ENCODE measurements at places on chromosomes 2 and 18. TPM values are rescaled to one million over a fixed set of nuclear protein-coding genes. Genes with fewer than 3 reads are reported as not detected.

The SERPINB3 gene
- total RNA-seq, result not detected

The WDSUB1 gene
- 18.6 TPM for total RNA-seq

The FBXO48 gene
- 1.8 TPM for total RNA-seq

The MALL gene
- total RNA-seq, result 13.3 TPM

The NOSTRIN gene
- total RNA-seq, result 10.1 TPM

The KANSL3 gene
- total RNA-seq, result 65.5 TPM

The DYNC2LI1 gene
- 44.4 TPM for total RNA-seq

The POTEI gene
- not detected for total RNA-seq

The RAB17 gene
- 88.1 TPM for total RNA-seq

The IL36G gene
- not detected for total RNA-seq

The PASK gene
- total RNA-seq, result 27.5 TPM

The SCN1A gene
- not detected for total RNA-seq

The IL36RN gene
- total RNA-seq, result not detected

DNA sequence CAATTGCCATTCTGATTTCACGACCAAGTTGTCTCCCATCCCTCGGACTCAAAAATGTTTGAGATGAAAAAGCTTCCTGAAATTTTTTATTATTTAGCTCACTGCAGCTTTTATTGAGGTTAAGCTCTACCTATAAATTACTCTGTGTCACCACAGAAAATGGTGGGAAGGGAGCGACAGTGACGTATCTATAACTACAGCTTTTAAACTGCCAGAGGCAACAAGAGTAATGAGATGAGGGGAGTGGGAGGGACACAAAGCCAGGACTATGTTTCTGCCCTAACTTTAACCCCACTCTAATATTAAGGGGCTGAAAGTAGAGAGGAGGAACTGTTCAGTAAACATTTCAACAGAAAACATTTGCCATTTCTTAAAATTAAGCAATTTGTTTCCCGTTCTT lies 37.4 kb downstream of the SMAD2 start:
- no peak for DNase-seq

GRCh38 chr18:45228796-45229388 lies 386.4 kb upstream of the SLC14A2 start:
- no peak for DNase-seq

- DNase-seq, result peak; percentile 3
Observed at GRCh38 chr2:238523158-238524110, 96.7 kb downstream of the ASB1 start.

DNA sequence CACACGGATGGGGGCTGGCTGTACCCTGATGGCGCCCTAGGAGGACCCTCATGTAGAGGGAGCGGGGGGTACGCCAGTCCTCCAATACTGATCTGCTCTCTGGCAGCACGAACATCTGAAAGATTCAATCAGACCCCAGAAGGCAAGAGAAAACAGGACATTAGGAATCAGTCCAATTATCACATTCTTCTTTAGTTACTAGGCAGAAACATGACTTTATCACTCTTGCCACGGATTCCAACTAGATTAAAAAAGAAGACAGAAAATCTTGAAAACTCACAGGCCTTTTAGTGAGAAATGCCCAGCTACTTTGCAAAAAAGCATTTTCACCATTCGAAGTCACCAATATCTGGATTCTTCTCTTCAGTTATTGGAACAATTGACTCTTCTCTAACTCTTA lies 68.4 kb downstream of the ID2 start:
- DNase-seq, result no peak

DNA sequence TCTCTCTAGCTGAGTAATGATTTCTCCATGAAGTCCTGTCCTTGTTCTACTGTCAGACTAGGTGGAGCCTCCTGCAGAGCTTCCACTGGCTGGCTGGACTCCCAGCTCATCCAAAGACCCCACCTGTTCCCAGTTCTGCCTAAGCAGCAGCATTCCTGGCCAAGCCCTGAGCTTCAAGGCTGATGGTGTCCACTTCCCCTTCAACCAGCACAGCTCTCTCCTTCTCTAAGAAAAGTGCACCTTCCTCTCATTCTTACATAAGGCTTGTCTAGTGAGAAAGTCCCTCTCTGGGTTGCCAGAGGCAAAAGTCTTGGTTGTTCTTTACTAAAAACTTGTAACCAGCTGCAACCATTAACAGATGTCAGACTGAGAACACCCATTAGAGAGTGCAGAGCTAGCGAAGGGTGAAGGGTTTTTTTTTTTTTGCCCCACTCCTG lies 58.9 kb downstream of the CXCR4 start:
- no peak for DNase-seq

DNA sequence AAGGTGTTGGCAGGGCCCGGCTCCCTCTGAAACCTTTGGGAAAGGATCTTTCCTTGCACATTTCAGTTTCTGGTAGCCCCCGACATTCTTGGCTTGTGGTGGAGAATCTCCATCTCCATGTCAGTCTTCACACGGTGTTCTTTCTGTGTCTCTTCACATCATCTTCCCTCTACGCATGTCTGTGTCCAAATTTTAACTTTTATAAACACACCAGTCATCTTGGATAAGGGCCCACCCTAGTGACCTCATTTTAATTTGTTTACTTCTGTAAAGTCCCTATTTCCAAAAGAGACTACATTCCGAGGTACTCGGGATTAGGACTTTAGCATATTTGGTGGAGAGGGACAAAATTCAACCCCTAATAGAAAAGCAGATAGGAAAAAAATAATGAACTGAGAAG lies 138.4 kb downstream of the GALNT3 start:
- no peak for DNase-seq

DNA sequence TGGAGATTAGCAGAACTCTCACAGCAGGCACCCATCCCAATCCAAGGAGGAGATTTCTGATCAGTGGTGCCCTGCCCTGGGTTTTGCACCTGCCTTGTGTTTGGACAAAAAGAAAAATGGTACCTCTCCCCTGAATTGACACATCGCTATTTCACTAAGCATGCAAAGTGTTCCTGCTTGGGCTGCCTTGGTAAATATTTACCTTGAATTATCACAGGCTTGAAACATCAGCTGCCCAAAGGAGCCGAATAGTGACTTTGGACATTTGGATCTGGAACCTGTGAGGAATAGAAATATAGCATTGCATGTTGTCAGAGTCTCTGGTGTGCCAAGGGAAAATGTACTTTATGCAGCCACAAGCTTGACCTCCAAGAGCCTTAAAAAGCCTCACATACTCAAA lies 926.4 kb upstream of the FANCL start:
- no peak for DNase-seq

GRCh38 chr18:58727776-58728500 lies 56.7 kb downstream of the MALT1 start:
- DNase-seq, result peak; percentile 56

DNA sequence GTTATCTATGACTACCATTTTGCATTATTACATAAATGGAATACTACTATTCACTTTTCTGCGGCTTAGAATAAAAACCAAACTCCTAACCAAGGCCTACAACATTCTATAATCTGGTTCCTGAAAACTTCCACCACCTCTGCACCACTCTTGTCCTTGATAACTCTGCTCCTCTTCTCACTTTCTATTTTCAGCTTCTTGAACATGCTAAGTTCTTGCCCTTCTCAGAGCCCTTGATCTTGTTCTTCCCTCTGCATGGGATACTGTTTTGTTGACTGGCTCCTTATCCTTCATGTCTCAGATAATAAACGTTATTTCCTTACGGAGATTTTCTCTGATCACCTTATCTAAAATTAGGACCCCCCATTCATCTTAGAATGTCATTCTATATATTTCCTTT lies 65.5 kb upstream of the WDSUB1 start:
- DNase-seq, result no peak

- DNase-seq, result no peak
Observed at GRCh38 chr2:195782156-195782555, 125.1 kb downstream of the SLC39A10 start.

DNA sequence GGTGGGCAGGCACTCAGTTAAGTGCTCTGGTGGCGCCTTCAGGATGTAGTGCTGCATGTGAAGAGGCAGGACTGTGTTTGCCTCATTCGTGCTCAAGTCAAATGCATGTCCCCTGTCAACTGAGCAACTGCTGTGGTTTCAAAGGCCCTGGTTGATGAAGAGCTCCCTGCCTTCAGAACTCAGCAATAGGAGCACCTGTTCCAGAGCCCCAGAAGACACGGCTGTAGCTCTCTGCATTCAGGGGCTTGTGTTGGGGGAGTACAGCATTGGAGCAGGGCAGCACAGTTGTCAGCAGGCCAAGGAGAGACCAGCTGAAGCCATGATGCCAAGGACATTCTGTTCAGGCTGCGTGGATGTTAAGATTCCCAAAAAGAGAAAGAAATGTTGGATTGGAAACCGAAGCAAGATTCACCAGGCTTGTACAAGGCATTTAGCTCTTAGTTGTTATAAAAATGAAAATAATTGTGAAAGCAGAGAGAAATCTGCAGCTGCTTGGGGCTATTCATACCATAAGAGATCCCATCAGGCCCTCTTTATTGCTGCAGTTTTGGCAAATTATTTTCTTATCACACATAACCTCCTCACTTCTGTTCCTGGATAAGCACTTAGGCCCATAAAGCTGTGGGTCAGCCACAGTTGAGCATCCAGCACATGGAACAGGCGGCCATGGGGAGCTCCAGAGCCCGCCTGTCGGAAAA lies 252.4 kb upstream of the ZNF521 start:
- no peak for DNase-seq

DNA sequence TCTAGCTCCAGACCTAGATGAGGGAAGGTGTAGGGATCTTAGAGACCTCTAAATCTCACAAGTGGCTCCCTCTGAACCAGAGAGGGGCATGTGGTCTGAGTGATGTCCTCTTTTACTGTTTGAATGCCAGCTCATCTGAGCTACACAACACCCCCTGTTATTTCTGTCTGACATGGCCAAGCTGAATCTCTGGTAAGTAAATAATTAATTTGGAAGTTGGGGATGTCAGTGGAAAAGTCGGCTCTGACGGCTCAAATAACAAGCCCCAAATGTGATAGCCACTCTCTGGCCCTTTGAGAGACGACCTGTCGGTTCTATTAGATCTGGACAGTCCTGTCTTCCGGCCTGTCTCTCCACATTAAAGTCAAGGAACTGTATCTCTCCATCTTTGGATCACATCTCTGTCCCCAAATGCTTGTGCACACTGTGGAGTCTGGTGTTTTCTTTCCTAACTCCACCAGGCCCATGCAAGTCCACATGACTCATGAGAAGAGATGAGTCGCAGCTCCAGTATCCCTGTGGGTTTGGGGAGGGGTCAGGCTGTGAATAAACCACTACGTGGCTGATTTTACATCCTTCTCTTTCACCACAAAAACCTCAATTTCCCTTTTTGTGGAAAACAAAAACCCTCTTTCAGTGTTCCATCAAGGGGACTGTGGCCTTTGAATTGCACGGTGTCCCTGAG lies 52.5 kb downstream of the SETBP1 start:
- no peak for DNase-seq

DNA sequence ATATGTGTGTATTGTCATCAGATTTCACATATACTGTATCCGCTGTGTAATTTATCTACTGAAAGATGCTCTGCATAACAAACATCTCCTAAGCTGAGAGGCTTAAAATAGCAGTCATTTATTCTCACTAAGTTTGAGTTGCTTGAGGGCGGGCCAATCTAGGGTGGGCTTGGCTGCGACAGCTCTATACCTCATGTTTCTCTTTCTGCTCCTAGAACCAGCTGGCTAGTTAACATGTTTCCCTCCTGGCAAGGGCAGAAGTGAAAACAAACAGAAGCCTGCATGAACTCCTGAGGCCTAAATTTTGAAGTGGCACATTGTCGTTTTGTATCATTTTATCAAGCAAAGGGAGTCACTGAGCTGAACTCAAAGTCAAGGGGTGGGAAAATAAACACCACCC lies 585.0 kb upstream of the VRK2 start:
- peak; percentile 31 for DNase-seq

DNA sequence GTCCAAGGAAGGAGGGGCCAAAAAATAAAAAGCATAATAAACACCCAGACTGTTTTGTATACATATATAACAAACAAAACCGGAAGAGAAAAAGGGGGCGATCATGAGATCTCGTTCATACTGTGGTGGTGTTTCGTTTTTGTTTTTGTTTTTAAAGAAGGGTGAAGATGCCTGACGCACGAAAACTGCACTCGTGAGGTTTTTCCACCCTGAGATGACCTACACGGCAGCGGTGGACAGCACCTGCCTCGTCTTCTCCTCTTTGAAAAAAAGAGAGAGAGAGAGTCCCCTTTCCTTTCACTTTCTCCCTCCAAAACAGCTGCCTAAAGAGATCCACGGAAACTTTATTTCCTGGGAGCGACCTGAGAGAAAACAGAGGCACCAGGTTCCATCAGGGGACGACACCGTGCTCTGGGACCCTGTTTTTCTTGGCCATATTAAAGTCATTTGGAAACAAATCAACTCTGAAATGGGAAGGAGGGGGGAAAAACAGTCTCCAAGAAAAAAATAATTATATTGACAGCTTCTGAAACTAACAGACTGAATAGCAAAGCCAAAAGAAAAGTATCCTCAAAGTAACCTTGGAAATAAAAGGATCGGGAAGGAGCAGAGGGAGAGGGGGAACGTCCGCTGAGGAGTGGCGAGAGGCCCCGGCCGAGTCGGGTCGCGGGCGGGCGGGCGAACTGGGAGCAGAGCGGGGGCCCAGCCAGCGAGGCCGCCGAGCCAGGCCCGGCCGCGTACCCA lies 3.5 kb downstream of the POU3F3 start:
- DNase-seq, result no peak

DNA sequence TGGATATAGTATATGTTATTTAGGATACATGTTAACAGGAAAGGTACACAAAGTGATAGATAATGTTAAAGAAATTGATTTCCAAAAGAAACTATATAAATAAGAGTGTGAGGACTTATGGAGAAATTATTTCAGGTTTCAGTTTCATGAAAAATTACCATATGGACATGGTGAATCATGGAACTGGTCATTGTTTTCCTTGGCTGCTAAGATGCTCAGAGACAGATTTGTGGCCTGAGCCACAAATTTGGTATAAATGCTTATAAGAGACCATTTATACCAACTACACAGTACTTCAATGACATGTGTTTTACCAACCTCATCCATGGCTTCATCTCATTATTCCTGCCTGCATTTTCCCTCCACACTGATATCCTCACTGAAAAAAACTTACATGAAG lies 188.1 kb downstream of the FMNL2 start:
- DNase-seq, result no peak

- DNase-seq, result no peak
Observed at GRCh38 chr18:40473221-40474029, 1481.6 kb upstream of the PIK3C3 start.

All from thyroid gland (tissue), 4 donors.